CD4-positive, alpha-beta memory T cell (primary cell): ENCODE measurements at places on chromosomes 16 and 17.

- peak; percentile 42 for DNase-seq
Measured at GRCh38 chr17:35731239-35731916, at the start of gene RASL10B. Gene RASL10B, plus strand, starts transcription at chr17:35731639. Its CDS starts 3,546 bp downstream, at chr17:35735185.

DNA sequence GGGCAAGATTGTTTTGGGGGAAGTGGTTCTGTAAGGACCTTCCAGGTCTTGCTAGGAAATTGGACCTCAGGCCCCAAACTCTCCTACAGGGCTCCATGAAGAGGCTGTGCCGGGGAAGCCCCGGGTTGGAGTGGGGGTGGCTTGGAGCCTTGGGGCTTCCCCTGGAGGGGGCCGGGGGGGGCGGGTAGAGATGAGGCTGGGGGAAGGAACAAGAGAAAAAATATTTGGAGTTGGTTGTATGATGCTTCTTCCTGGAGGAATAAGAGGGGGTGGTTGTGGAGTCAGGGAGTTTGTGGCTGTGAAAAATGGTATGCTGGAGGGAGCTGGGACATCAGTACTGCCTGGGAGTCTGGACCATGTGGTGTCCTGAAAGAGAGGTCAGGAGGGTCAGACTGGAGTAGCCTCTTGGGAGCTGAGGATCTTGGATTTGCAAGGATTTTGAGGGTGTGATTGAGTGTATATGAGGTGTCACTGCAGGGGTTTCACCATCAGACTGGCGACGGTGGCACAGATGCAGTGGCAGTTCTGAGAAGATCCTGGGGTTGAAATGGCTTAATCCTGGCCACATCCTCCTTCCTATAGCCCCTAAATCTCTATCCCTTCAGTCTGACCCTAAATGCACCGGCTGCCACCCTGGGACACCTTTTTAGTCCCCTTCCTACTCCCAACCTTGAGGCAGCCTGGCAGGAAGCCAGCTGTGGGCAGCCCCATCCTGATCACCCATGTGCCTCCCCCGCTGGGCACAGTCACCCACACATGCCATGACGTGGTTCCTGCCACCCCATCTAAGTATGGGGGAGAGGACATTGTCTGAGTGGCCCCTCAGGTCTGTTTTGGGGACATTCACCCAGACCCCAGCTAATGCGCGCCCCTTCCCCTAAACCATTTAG lies 10.9 kb downstream of the RARA start:
- DNase-seq = peak; percentile 81

- no peak for DNase-seq
Measured at GRCh38 chr17:68052810-68053209, 17.3 kb downstream of the KPNA2 start.

- DNase-seq = no peak
Measured at GRCh38 chr16:4825196-4825595, 21.9 kb downstream of the GLYR1 start.

DNA sequence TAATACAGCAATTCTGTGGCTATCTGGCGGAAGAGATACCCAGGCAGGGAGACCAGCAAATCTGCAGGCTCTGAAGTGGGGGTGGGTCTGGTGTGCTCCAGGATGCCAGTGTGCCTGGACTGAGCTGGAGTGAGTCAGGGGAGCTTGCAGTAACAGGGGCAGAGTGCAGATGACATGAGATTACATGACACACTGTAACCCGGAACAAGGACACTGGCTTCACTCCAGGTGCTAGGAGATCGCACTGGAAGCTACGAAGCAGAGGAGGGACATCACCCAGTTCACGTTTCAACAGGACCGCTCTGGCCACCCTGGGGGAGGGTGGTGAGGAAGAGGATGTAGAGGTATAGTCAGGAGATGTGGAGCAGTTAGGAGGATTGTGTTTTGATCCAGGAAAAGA lies 475.6 kb downstream of the CDH13 start:
- no peak for DNase-seq

GRCh38 chr16:4376893-4377572 lies 5.4 kb downstream of the VASN start:
- no peak for DNase-seq

- DNase-seq = no peak
Measured at GRCh38 chr16:54066451-54067105, 220.0 kb downstream of the IRX3 start.
